ENCODE measurements at places on chromosomes 11 and 22. TPM values are rescaled to one million over a fixed set of nuclear protein-coding genes. Genes with fewer than 3 reads are reported as not detected.

Gene ADAMTS15
- 7.7 TPM for total RNA-seq

Gene OSM
- total RNA-seq: not detected

Gene MUC2
- not detected for total RNA-seq

Gene CD6
- 0.39 TPM for total RNA-seq

- no peak for DNase-seq
These were observed 82.9 kb upstream of the AKIP1 start for GRCh38 chr11:8828046-8828445.

GRCh38 chr11:12529041-12529440 lies 145.2 kb upstream of the TEAD1 start:
- no peak for DNase-seq

- DNase-seq: no peak
These were observed 86.9 kb upstream of the FAT3 start for GRCh38 chr11:92137747-92138146.

- no peak for DNase-seq
These were observed 16.3 kb upstream of the GNAZ start for GRCh38 chr22:23053912-23054530.

DNA sequence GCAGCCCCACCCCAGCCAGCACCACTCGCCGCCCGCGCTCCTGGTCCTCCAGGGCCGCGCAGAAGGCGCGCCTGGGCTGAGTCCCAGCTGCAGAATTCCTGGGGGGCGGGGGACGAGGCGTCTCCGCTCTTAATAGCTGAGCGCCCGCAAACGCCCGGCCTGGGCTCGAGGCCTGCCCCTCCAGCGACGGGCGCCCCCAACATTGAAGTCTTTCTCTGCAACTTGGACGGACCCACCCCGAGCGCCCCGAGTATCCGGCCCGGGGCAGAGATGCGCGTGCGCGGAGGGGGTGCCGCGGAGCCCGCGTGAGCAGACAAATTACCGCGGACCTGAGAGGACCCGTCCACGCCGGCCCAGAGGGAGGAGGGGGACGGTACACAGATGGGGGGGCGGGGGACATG lies 6.7 kb upstream of the SYT7 start:
- DNase-seq: no peak

DNA sequence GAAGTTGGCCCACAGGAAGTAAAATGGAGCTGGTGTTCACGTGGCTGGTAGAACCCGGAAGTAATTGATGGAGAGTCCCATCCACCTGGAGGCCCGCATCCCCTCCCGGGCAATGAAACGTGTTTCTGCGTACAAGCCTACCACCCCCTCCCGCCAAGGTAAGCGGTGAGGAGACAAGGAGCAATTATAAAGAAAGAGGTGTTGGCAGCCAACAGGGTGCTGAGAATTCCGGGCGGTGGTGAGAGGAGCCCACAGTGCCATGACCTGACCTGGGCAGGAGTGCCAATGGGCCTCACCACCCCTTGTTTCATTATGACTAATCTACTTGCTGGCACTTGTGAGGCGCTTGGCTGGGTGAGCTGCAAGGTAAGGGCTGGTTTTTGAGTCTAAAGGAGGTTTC lies 83.8 kb upstream of the BID start:
- DNase-seq: no peak

DNA sequence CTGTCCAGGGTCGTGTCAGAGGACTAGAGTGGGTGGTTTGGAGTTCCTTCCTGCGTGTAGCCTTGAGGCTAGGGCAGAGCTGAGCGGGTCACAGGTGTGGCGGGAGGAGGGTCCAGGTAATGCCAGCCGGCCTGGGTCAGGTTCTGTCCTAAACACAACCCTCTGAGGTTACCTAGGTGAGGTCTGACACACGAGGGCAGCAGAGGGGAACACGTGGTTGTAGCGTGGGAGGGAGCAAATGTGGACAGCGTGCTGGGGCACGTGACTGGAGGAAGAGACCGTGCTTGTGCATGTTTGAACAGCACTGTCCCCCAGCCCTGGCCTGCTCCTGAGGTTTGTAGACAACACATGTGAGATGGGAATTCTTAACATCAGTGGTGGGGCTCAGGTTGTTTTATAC lies 13.1 kb downstream of the MOV10L1 start:
- no peak for DNase-seq

GRCh38 chr11:95154514-95154913 lies 64.9 kb downstream of the ENDOD1 start:
- DNase-seq: peak; percentile 43

- DNase-seq: peak; percentile 47
These were observed 1.8 kb upstream of the RASGRP2 start for GRCh38 chr11:64745521-64746328.
